ENCODE measurements at places on chromosomes 5 and 9.
A peak's percentile ranks its signal among the peaks of the same experiment; 100 is the strongest.

GRCh38 chr5:2158109-2158508 lies 275.4 kb upstream of the IRX4 start:
- no peak for DNase-seq

GRCh38 chr9:128072144-128073021 lies 4.4 kb downstream of the SLC25A25 start:
- peak; percentile 81 for DNase-seq

DNA sequence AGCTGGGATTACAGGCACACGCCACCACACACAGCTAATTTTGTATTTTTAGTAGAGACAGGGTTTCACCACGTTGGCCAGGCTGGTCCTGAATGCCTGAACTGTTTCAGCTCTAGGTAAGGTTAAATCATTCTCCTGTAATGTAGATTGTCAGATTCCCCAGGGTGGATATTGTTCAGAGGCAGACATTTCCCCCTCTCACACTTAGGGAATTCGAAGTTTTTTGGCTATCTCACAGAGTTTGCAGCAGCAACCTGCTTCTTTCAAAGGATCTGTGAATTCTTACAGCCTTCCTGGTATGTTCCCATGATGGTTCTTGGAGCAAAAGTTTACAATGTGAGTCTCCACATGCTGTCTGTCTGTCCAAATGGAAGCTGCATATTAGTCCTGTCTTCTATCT lies 15.6 kb upstream of the DIRAS2 start:
- no peak for DNase-seq

DNA sequence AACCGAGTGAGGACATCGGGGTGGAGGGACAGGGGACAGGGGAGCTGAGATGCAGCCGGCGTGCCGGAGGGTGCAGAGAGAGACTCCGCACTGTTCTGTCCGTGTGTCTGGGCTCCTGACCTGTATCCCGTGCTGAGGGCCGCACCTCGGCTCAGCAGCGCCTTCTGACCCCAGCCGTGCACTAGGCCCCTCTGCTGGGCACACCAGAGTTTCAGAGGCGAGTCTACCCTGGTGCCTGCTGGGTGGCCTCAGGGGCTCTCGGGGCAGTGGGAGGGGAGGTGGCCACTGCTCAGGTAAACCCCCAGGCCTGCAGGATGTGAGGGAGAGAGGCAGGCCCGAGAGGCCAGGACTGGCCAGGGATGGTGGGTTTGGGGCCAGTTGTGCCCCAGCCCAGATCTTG lies 100.2 kb downstream of the RXRA start:
- DNase-seq = no peak

GRCh38 chr5:54997081-54997480 lies 11.7 kb upstream of the ESM1 start:
- no peak for DNase-seq

DNA sequence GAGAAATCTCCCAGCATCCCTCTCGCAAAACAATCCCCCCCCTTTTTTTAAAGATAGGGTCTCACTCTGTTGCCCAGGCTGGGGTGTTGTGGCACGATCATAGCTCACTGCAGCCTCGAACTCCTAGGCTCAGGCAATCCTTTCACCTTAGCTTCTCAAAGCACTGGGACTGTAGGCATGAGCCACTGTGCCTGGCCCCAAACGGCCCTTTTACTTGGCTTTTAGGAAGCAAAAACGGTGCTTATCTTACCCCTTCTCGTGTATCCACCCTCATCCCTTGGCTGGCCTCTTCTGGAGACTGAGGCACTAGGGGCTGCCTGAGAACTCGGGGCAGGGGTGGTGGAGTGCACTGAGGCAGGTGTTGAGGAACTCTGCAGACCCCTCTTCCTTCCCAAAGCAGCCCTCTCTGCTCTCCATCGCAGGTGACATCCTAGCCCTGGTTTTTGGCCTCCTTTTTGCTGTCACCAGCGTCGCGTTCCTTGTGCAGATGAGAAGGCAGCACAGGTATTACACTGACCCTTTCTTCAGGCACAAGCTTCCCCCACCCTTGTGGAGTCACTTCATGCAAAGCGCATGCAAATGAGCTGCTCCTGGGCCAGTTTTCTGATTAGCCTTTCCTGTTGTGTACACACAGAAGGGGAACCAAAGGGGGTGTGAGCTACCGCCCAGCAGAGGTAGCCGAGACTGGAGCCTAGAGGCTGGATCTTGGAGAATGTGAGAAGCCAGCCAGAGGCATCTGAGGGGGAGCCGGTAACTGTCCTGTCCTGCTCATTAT lies 6.8 kb downstream of the CA9 start:
- no peak for DNase-seq

DNA sequence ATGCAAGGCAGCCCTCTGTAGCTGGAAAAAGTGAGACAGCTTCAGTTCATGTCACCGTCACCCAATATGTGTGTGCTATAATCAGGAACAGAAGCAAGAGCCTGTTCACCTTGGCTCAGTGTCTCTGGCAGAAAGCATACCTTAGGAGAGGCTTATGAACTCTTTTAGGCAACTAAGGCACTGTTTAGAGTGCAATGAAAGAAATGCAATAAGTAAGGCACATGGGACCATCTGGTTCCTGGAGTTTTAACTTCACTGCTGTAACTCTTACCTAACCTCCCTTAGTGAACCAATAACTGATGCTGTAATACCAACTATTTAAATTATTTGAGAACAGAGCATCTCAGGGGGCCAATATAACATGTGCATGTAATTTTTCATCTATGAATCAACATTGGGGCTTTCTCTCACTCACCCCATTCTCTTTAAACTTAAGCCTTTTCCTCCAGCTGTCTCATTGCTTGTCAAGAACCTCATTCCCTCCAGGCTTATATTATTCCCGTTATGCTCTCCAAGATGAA lies 32.4 kb downstream of the C9 start:
- no peak for DNase-seq

DNA sequence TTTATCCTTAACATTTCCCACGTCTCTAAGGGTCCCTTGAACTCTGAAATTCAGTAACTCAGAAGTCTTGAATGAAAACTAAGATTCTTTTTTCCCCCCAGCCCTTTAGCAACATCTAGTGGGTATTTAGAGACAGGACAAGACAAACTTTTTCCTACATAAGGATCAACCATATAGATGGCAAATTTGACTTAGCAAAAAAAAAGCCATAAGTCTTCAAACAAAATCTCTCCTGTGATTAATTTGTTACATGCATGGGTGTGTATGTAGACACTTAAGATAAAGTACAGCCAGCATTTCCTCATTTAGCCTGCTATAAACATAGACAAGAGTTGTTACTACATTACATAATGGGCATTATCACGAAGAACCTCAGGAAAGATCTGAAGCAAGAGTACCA lies 29.1 kb upstream of the ANKRD31 start:
- DNase-seq = peak; percentile 69
